ENCODE measurements at places on chromosomes 3 and 15.

GRCh38 chr15:90009301-90010022 lies 8.3 kb downstream of the ZNF710 start:
- no peak for DNase-seq

DNA sequence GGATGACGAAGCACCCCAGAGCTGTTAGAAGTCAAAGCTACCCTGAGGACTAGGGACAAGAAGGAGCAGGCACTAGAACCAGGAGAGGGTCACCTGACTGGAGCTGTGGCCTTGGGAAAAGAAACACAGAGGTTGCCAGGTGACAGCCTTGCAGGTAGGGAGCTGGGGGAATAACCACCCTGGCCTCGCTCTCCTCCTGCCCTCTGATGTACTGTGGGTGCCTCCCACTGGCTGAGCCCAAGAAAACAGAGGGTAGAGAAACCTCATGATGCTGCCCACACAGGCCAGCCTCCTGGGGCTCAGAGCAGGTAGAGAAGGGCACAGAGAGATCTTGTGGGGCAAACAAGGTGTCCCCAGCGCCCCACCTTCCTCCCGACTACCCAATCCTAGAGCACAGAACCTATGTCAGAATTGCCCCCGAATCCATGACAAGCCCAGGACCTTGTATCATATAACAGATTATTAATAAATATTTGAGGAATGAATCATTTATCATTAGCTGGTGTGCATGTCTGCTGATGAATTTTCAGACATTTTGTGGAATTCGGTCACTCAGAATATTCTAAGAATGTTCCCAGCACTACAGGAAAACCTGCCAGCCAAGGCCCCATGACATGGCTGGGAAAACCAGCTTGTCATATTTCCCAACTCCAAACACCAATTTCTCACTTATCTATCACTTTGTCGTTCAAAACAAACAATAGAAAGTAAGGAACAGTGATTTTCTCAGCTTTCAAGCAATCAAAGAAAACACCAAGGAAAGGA lies 59.8 kb upstream of the MEX3B start:
- DNase-seq: no peak

DNA sequence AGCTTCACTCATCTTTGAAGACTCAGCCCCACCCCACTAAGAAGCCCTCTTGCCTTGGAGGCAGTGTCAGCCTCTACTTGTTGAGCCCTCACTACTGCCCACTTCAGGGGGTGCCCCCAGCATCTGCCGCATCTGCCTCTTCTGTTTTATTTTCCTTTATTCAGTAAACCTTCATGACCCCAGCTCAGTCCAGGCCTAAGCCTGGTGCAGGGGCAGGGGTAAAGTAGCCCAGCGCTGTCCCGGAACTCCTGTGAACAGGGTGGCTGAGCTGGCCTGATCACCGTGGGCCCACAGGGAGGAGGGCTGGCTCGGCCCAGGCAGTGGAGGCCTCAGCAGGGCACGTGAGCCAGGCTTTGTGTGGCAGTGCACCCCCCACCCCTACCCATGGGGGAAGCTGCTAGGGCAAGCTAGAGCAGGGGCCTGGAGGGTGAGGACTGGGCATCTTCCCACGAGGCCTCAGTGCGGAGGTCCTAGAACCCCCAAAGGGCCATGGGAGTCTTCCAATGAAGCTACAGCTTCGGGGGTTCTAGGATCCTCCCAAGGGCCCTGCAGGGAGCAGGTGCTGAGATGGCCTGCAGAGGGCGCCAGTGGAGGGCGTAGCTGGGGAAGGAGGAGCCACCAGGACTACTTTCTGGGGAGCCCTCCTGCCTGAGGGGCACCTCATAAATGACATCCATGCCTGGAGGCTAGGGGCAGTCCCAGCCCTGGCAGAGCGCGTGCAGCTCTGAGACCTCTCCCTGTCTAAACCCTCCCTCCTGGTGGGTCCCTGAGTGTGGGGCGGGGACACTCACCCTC lies 36.0 kb downstream of the TSPAN3 start:
- peak; percentile 34 for DNase-seq

GRCh38 chr3:146542179-146542578 lies 2.2 kb downstream of the PLSCR1 start:
- peak; percentile 54 for DNase-seq

GRCh38 chr3:127351775-127352350 lies 64.0 kb upstream of the PRR20G start:
- DNase-seq: no peak

DNA sequence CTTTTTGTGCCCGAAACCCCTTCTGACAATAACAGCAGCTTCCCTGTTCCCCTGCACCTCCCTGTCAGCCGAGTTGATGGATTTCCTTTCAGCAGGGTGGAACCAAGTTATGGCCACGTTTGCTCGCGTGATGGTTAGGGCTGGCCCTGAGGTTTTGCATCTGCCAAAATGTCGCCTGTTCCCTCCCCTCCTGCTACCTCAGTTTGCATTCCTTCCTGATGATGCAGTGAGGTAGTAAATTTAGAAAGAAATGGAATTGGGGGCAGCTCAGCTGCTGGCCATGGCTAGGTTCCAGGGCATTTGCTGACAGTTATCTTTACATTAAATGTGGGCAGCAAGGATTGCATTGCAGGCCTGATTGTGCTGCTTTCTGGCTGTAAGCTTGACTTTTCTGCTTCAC lies 13.2 kb downstream of the LIMD1 start:
- no peak for DNase-seq

DNA sequence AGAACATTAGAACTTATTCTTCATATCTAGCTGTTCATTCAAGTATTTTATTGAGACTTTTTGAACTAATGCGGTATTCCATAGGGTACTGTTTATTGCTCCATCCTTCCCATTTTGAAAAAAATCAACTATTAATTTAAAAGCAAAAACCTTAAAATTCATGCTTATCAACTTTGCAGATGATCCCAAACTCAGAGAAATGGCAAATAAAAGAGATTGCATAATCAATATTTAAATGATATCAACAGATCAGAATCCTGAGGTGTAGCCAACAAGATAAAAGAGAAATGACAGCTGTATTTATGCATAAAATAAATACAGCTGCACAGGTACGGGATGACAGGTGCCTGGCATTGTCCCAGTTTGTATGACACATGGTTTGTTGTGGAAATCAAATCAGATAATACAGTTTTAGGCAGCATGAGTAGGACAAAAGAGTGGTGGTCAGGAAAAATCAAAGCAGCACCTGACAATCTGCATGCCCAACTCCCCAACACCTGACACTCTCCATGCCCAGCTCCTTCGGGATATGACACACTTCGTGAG lies 42.4 kb upstream of the CMTM8 start:
- DNase-seq: no peak

Data from CD4-positive, alpha-beta T cell treated with Interferon gamma for 1 hour (primary cell).